ENCODE measurements at places on chromosomes 11 and 22.

DNA sequence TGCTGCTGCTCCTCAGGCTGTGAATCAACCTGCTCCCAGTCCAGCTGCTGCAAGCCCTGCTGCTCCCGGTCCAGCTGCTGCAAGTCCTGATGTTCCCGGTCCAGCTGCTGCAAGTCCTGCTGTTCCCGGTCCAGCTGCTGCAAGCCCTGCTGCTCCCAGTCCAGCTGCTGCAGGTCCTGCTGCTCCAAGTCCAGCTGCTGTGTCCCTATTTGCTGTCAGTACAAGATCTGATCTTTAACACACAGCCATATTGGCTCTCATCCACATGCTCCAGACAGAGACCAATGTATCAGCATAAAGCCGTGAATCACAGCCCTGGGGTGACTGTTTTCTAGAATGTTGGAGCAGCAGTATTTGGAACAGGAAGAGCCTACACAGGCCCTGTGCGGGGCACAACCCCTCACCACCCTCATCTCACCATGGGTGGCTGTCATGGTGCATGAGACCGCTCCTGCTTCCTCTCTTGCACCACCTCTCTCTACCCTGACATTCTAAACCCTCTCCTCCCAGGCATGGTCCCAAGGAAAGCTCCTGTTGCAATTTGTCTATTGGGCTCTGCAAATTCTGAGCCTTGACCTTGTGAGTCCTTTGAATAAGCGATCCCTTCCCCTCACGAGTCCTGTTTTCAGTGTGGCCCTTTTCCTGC lies 3.5 kb downstream of the KRTAP5-10 start:
- no peak for DNase-seq

DNA sequence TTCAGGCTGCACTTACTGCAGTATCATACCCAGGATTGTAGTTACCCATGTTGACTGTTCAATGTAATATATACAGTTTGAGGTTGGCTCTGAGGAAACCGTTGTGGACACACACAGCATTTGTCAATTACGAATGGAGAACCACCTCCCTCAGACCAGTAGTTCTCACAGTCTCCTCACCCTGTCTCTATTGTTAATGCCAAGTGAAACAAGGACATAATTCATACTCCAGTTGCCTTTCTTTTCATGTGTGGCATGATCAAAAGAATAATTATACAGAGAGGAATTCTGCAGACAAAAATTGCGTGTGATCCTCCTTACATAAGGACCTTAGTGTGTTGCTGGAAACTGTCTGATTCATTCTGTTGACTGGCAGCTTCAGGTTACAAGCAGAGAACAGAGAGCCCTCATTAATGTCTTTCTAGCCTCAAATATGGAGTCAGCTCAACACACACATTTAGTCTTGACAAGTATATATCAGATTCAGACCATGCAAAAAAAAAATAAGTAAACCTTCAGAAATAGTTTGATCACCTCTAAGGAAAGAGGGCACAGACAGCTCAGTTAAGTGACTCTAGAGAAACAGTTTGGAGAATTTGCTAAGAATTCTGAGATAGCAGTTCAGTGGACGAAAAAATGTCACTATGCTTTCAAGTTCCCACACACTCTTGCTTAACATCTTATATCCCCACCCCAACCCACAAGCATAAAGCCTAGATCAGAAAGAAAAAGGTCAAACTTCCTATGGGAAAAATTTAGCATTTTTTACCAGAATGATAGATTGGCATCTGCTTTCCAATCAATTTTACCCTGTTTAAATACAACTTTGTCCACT lies 96.1 kb downstream of the MAML2 start:
- no peak for DNase-seq

DNA sequence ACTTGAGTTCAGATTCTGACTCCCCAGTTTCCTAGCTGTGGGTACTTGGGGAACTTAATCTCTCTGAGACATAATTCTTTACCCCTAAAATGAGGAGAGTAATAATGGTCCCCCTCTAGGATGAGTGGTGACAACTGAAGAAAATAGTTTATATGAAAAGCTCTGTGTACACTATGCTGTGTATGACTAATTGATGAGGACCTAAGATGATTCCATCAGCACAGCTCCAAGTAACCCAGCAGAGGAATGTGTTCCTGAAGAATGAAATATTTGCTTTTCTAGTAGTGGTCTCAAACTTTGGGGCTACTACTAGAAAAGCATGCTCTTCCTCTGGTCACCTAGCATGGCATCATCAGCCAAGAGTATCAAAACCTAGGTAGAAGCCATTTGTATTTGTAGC lies 217.3 kb upstream of the NARS2 start:
- DNase-seq, result no peak

GRCh38 chr11:67484847-67485311 lies 2.1 kb downstream of the AIP start:
- DNase-seq, result no peak

DNA sequence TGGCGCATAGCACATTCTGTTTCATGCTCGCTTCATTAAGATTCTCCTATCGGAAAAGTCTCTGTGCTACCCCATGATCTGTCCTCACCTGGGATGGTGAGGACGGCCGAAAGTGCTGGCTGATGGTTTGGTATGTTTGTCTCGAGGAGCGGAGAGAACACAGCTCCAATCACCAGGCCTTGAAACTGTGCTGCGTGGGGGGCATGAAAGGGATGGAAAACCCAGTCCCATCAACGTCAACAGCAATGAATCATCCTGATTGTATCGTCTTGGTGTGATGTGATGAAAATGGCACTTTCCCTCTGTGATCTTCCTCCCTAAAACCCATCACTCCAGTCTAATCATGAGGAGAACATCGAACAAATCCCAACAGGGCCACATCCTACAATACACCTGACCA lies 8.4 kb downstream of the FXYD6 start:
- no peak for DNase-seq

All from progenitor cell of endocrine pancreas (in vitro differentiated cells).